SW480 (cell line): ENCODE measurements at places on chromosomes 4 and X.
A peak's percentile ranks its signal among the peaks of the same experiment; 100 is the strongest.

DNA sequence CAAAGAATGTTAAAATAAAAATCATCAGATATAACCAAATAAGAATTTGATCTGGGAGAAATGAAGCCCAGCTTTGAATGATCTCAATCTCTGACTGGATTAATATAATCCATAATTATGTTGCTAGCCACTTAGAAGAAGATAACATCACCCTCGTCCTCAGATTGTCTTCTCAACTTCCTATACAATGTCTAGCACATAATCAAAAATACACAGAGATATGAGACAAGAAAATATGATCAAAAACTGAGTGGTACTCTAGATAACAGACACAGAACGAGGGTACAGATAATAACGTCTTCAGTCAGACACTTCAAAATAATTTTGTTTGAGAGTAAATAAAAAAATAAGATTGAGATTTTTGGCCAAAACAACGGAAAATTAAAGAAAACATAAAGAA, 47.1 kb downstream of the EVC2 start:
- no peak for DNase-seq

DNA sequence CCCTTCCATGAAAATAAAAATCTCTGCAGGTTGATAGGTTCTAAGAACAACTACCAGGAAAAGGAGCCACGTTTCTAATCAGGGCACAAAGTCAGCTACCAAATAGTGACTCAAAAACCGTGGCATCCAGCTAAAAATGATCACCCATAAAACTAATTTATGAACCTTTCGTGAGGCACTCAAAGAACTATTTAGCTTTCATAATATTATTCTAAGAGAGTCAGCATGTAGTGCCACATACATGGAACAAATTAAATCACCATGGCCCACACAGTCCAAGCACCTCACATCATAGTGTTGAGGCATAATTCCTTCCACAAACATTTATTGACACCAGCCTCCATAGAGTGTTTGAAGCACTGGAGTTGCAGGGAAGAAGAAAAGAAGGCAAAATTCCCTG, 252.0 kb upstream of the PPARGC1A start:
- DNase-seq, result no peak

DNA sequence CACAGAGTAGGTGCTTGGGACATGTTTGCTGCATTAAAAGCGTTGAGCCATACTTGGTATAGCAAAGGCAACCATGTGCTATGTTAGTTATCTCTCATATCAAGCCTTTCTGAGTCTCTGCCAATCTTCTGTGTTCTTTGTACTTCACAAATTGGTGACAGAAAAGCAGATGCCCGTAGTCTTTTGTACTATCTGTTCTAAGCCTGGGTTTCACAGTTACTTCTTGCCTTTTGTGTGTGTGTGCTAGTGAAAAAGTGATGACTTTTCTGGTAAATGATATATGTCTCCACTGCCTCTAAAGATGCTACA, 16.1 kb upstream of the KLHL2 start:
- no peak for DNase-seq

DNA sequence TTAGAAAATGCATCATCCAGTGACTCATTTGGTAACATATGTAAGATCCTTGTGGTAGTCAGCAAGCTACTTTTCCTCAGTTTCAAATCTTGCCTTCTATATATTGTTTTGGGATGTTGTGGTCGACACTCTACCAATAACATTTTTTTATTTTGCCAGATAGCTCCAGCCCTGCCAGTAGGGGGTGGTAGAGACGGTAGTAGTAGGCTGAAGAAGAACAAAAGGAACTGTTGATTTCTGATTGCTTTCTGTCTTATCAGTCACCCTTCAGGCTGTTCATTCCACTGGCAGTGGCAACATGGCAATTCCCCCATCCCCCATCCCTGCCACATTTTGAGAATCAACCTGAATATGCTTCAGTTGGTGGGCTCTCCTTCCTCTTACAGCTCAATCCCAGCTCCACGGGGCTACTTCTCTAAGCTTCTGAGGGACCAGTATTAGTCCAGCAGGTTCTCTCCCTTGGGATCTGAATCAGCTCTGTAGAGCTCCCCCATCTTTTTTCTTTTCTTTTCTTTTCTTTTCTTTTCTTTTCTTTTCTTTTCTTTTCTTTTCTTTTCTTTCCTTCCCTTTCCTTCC, 171.5 kb upstream of the VEGFC start:
- no peak for DNase-seq

DNA sequence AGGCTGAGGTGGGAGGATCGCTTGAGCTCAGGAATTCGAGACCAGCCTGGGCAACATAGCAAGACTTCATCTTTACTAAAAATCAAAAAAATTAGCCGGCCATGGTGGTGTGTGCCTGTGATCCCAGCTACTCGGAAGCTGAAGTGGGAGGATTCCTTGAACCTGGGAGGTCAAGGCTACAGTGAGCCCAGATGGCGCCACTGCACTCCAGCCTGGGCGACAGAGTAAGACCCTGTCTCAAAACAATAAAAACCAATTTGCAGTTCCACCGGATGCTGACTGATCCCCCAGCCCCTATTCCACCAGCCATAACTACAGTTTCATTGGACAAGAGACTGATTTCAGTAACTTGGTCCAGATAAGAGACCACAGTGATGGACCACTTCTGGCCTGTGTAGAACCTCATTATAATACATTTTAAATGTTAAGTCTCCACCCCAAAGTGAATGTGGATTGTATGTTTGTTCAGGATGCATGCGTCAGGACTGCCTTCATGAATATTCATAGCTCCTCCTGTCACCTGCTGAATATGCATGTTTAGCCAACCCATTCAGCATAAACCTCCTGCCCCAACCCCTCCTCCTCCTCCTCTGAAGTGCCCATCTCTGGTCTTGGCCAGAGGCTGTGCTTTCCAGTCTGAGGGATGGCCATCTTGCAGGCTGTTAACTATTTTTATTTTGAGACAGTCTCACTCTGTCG, 2.3 kb upstream of the SLBP start:
- DNase-seq, result peak; percentile 13

- peak; percentile 28 for DNase-seq
Observed at GRCh38 chrX:3549411-3549911, 164.0 kb downstream of the PRKX start.

DNA sequence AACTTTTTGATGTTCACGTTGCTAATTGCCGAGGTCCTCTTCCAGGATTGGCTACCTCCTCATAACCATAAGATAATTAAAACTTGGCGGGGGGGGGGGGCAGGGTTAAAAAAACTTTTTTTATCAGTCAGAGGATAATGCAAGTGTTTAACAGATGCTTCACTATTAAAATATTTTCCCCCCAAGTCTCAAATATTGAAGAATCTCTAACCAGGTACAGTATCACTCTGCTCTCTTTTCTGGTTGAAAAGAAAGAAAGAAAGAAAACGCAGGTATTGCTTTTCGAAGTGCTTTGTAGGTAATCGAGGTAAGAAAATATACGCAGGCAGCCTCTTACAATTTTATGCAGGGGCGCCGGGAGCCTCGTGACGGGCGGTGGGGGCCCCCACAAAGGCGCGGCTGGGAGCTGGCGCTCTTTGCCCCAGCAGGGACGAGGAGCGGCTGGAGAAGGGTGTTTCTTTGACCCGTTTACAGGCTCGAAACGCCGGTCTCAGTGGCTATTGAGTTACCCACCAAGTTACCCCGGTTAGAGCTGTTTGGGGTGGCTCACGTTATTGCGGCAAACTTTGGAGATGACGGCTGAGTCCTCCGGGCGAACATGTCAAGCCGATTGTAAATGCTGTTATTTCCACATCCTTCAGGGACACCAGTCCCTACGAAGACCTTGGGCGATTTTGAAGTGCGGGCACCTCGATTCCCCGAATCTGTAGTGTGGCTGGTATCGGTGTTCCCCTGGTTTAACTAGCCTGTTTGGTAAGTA, 477 bp upstream of the HAND2 start:
- DNase-seq, result no peak

DNA sequence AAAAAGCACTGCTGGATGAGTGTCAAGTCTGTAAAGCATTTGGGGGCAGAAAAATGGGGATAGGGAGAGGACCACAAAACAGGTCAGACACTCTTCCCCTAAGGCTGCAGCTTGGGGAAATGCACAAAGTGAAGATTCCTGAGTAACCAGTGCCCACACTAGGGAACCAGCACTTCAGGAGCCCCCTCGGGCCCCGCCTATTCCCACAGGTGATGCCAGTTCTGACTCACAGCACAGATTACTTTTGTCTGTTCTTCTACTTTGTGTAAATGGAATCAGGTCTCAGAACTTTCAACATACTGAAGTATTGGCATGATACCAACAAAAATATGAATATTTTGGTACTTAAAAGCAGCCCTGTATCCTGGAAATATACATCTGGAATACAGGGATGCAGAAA, 112.5 kb downstream of the ADRA2C start:
- DNase-seq, result peak; percentile 67

GRCh38 chr4:22501715-22502095, 14.2 kb downstream of the ADGRA3 start:
- no peak for DNase-seq

DNA sequence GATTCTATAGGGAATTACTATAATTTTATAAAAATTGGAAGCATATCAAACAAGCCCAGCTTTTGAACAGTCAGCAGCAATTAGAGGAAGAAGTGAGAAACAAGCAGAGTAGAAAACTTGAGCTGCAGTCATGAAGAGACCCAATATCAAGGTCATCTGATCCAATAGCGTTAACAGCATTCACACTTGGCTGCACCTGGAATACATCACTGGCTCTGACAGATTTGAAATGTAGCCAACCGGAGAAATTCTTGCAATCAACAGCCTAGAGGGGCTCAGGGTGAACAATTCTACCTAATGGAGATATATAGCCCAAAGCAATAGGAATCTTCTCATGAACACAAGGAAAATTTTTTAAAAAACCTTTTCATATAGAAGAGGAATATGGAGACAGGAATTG, 13.6 kb downstream of the DDX53 start:
- DNase-seq, result no peak

- no peak for DNase-seq
Observed at GRCh38 chrX:52166840-52167239, 17.8 kb upstream of the MAGED4 start.

GRCh38 chr4:86203176-86203575, 156.7 kb downstream of the MAPK10 start:
- no peak for DNase-seq

DNA sequence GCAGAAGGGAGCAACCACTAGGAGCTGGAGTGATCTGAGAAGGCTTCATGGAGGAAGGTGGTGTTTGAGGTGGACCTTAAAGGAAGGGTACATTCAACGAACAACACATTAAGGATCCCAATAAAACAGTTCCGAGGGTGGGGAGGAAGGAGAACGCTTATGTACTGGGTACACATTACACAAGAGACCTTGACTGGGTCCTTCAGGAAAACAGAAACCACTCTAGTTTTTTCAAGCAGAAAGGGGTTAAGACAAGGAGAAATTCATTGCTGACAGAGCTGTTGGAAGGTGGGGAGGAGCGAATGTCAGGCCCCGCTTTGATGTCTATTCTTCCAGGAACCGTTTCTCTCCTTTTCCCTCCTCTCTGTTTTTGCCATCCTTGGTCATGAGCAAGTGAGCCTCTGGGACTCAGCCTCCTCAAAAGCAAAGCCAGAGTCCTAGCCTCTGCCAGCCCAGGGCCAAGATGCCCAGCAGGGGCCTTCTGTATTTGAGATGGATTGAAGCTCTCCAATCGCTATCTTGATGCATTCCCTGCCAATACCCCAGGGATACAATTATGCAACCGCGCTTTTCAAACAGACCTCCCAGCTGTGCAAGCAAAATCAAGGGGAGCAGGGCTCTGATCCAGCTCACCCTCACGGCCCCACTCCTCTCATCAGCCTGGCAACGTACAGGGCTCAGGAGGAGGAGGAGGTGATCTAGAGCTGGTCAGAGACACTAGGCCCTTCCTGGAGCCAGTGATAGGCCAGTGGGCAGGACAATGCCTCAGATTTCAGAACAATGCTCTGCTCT, 48.4 kb downstream of the ZBTB49 start:
- DNase-seq, result no peak

DNA sequence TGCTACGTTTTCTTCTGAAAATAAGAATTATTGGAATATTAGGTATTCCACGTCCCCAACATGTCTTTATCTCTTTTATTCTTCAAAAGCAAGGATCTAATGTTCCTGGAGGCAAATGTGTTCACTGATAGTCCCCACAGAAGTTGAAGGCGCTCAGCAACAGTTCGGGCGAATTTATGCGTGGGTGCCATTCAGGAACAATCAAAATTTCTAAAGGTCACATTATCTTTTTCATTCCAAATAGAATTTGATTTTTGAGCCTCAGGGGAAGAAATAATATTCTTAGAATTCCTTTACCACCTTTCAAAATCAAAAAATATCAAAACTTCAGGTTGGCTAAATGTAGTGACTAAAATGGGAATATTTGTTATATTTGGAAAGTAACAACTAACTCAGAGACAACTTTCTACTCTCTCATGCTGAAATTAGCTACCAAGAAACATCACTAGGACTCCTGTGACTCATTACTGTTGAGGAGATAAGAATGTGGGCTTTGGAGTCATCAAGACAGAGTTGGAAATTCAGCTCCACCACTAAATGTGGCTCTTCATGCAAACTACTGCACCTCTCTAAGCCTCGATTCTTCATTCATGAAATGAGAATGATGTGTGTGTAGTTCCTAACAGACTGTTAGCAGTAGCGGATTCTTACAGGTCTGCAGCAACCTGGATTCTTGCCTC, 72.3 kb upstream of the KIT start:
- DNase-seq, result no peak

GRCh38 chr4:165367040-165367439, 11.8 kb upstream of the CPE start:
- peak; percentile 25 for DNase-seq

GRCh38 chr4:119984996-119985395, 81.7 kb downstream of the MAD2L1 start:
- DNase-seq, result no peak

GRCh38 chrX:63927848-63928247, 142.8 kb upstream of the ARHGEF9 start:
- DNase-seq, result no peak
